Kidney (tissue), 22 donors: ENCODE measurements at places on chromosomes 3 and 15. TPM values are rescaled to one million over a fixed set of nuclear protein-coding genes. Genes with fewer than 3 reads are reported as not detected.

The TRPC1 gene
- total RNA-seq, result 13.2 TPM

DNA sequence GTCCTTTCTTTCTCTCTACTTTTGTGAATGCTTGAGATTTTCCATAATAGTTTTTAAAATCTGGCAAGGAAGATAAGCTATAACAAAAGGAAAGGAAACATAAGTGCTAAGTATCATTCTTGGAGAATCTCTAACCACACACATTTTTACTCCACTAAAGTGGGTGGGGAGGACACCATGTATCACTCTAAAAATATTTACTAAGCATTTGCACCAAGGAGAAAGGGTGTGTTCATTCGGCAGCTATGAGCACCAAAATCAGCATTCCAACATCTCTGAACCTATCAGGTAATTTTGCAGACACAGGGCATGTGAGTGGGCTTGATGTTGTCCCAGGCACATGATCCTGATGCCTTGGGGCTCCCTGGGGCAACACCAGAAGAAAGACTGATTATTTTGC lies 5.5 kb downstream of the B4GALT4 start:
- H3K36me3 ChIP-seq, result peaks cover 11% of the 10 kb centered on the region
- H3K27ac ChIP-seq, result no peak overlapping the region
- peaks cover 11% of the 10 kb centered on the region for H3K4me1 ChIP-seq
- no peak for DNase-seq
- H3K27me3 ChIP-seq, result no peaks in the 10 kb centered on the region

DNA sequence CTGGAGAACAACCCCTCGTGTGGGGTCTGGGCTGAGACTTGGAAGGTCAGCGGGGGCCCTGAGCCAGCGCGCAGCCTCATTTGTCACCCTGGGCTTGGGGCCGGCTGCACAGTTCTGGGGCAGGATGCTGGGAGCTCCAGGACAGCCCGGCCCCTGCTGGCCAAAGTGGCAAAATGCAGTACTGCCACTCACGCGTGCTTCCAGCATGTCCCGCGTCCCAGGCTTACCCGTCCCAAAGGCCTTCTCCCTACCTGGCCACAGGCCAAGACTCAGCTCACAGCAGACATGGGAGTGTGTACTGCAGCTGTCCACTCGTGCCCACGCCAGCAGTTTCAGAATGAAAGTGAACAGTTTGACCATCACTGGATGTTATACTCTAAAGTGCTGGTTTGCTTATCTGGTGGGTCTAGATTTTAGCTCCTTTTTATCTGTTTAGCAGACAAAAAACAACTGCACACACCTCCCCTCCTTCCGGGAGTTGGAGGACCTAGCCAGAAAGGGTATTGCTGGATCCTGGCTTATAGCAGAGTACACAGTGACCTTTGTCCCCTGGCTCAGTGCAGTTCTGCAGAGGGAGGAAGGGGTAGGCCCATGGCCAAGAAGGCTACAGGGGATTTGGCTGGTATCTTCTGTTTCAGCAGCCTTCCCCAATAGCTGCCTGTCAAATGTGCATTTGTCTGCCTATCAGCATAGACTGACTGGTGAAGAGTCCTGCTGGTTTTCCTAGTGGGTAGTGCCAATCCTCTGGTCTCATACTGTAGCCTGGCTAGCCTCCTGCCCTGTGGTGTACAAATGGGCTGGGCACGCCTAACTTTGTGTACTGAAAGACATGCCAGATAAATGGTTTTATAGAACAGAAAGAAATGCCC lies 23.2 kb upstream of the IP6K2 start:
- H3K27ac ChIP-seq, result peak overlapping the region; percentile 92
- no peak overlapping the region for H3K4me3 ChIP-seq
- H3K27me3 ChIP-seq, result no peaks in the 10 kb centered on the region
- DNase-seq, result peak; percentile 89
- H3K4me1 ChIP-seq, result peaks cover 26% of the 10 kb centered on the region

DNA sequence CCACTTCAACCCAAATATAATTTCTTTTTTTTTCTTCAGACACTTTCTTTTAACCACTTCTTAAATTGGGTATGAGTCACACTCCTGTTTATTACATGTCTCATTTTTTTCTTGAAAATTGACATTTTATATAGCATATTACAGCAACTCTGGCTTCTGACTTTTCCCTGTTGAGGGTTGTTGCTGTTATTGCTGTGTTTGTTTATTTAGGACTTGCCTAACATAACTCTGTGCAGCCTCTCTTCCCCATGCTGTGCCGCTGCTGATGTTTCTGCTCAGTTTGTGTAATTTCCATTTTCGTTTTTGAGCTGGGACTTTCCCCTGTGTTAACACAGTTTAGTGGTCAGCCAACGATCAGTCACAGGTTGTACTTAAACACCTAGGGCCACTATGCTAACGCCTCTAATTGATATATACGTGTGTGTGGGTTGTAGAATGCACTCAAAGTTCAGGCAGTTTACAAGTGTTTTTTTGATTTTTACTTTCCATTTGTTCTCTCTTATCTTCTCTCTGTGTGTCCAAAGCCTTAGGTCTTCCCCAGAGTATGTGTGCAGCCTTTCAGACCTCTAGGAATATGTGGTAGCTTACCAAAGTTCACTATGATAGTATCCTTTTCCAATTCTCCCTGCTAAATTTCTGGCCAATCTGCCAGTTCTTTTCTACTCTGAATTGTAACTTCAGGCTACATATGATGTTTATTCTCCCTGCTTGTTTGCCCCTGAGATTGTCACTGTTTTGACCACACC lies 337.2 kb downstream of the ZBTB20 start:
- DNase-seq, result no peak
- H3K27me3 ChIP-seq, result no peaks in the 10 kb centered on the region
- H3K4me1 ChIP-seq, result peaks cover 6% of the 10 kb centered on the region
- H3K36me3 ChIP-seq, result no peaks in the 10 kb centered on the region

DNA sequence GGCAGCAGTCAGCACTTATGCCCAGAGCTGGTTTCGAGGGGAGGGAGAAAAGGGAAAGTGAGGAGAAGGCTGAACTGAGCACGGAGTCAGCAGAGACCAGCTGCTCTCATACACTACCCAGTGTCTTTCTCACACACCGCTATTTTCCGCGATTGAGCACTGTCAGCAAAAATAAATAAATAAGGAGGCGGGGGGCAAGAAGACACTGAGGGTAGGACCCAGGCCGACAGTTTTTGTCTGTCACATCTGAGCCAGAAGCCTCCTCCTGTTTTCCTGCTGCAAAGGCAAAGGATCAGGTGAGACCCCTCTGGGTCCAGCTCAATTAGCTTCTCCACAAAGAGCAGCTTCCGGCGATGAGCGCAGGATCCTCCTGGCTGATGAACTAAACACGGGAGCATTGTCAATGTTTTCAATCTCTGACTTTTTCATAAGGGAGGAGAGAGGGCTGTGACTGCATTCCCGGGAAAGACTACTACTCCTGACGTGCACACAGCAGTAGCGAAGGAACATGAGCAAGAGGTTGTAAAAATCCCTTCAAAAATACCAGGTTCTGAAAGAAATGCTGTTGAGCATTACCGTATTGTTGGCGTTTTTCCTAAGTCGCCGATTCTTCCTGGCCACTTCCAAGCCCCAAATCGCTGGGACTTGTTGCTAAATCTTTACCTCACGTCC lies 1.3 kb downstream of the FRMD5 start:
- H3K27me3 ChIP-seq, result peaks cover 13% of the 10 kb centered on the region
- peak overlapping the region; percentile 7 for H3K4me3 ChIP-seq
- no peaks in the 10 kb centered on the region for H3K36me3 ChIP-seq
- H3K4me1 ChIP-seq, result no peaks in the 10 kb centered on the region
- H3K27ac ChIP-seq, result no peak overlapping the region

The IL17RE gene
- total RNA-seq, result 8.5 TPM

GRCh38 chr3:9390265-9390888 lies 7.0 kb upstream of the SETD5 start:
- no peak for DNase-seq
- H3K4me3 ChIP-seq, result no peak overlapping the region
- H3K27ac ChIP-seq, result no peak overlapping the region
- peaks cover 37% of the 10 kb centered on the region for H3K36me3 ChIP-seq
- peaks cover 5% of the 10 kb centered on the region for H3K4me1 ChIP-seq

DNA sequence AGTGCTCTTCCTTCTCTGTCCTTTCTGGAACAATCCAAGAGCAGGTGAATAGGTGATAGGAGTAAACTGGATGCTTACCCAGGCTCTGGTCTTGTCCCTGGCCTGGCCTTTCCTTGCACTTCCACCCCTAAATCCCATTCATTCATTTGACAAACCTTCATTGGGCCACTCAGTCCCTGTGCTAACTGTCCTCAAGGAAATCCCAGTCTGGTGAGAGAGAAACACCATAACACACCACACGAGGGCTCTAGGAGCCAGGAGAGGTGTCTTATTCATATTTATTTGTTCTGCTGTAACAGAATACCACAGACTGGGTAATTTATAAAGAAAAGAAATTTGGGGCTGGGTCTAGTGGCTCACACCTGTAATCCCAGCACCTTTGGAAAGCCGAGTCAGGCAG lies 22.8 kb downstream of the EFCC1 start:
- H3K36me3 ChIP-seq, result no peaks in the 10 kb centered on the region
- DNase-seq, result no peak
- H3K4me1 ChIP-seq, result peaks cover 5% of the 10 kb centered on the region

DNA sequence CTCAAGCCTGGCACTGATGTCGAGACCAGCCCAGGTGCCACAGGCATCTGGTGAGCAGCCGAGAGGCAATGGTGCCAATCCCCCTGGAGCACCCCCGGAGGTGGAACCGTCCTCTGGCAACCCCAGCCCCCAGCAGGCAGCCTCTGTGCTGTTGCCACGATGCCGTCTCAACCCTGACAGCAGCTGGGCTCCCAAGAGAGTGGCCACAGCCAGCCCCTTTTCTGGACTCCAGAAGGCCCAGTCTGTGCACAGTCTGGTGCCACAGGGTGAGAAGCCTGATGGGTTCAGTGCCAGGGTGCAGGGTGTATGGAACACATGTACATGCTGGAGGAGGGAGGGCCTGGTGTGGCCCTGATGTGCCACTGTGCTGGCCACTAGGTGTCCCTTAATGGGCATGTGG lies 4.9 kb upstream of the JMJD7 start:
- H3K36me3 ChIP-seq, result peaks cover 2% of the 10 kb centered on the region
- H3K27me3 ChIP-seq, result no peaks in the 10 kb centered on the region
- DNase-seq, result no peak
- H3K4me1 ChIP-seq, result no peaks in the 10 kb centered on the region

GRCh38 chr3:84961521-84962255 lies 2.9 kb downstream of the CADM2 start:
- H3K27me3 ChIP-seq, result peaks cover 27% of the 10 kb centered on the region
- no peak overlapping the region for H3K27ac ChIP-seq
- H3K4me3 ChIP-seq, result no peak overlapping the region
- H3K4me1 ChIP-seq, result no peaks in the 10 kb centered on the region
- DNase-seq, result peak; percentile 26
- H3K36me3 ChIP-seq, result no peaks in the 10 kb centered on the region

DNA sequence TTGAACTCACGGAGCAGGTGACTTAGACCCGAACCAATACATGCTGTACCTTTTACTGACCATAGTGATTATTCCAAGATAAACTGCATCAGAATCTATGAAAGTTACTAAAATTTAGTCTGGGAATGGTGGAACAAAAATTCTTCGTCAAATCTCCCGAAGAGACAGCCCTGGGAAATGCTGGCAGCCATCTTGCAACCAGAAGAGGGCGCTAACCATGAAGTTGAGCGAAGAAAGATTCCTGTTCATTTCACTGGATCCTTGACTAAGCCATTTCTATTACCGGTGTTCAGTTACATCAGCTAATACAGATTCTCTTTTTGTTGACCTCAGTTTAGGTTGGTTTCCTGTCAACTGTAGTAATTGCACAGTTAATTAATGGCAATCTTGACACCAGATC lies 199.6 kb downstream of the SLC9A9 start:
- DNase-seq, result no peak
- H3K4me3 ChIP-seq, result no peak overlapping the region
- H3K27me3 ChIP-seq, result no peaks in the 10 kb centered on the region
- no peak overlapping the region for H3K27ac ChIP-seq
- H3K4me1 ChIP-seq, result no peaks in the 10 kb centered on the region
- H3K36me3 ChIP-seq, result no peaks in the 10 kb centered on the region

DNA sequence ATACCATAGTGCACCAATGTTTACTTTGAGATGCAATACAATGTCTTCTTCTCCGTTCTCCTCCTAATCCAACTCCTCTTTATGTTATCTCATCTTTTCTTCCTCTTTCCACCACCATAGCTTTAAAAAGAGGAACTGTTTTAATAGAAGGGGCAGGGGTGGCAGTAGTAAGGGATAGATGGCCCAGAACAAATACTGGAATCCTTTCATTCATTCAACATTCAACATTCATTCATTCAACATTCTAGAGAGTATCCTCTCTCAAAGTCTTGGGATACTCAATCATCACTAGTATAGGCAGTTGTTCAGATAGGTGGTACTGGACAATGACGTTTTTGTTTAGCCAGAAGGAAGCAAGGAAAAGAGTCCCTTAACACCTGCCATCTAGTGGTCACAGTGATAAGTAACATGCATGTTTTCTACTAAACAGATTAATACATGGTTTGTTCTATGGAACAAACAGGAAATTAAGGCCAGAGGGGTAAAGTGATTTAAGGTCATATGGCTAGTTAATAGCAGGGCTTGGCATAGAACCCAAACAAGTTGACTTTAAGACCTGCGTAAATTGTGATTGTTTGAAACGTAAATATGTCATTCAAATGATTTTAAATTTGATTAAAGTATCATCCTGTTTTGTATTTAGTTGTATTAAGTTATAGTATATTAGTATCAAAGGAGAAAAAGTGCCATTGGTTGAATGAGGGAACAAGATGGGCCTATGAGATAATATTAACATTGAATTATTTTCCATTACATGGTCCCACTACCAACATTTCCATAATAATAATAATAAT lies 26.9 kb upstream of the EHHADH start:
- no peaks in the 10 kb centered on the region for H3K27me3 ChIP-seq
- peak; percentile 61 for DNase-seq
- no peaks in the 10 kb centered on the region for H3K36me3 ChIP-seq

The KCNMB2 gene
- 4.4 TPM for total RNA-seq

DNA sequence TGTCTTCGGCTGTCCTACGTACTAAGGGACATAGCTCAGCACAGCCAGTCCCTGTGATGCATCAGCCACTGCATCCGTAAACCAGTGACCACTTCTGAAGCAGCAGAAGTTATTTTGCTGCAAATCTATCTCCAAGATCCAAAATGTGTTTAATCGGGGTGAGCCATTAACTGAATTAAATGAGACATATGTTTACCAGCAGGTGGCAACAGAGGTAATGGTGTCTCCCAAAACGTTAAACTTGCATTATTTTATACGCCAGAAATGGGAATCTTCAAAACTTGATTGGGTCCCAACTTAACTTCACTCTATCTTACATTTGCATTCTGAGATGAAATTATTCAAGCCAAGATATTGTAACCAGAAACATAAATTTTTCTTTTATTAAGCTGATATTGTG lies 75.3 kb upstream of the BOC start:
- no peak overlapping the region for H3K4me3 ChIP-seq
- no peaks in the 10 kb centered on the region for H3K4me1 ChIP-seq
- no peaks in the 10 kb centered on the region for H3K27me3 ChIP-seq
- no peaks in the 10 kb centered on the region for H3K36me3 ChIP-seq
- no peak for DNase-seq
- no peak overlapping the region for H3K27ac ChIP-seq

GRCh38 chr15:75840659-75841058 lies 2.6 kb upstream of the UBE2Q2 start:
- peaks cover 7% of the 10 kb centered on the region for H3K4me1 ChIP-seq
- no peak overlapping the region for H3K27ac ChIP-seq
- no peaks in the 10 kb centered on the region for H3K36me3 ChIP-seq

- no peak overlapping the region for H3K27ac ChIP-seq
- H3K4me3 ChIP-seq, result no peak overlapping the region
- DNase-seq, result peak; percentile 36
Measured at GRCh38 chr3:40237889-40238571, 71.5 kb upstream of the EIF1B start.

The CELSR3 gene
- total RNA-seq, result 2.0 TPM

The FAM43A gene
- total RNA-seq, result 11.4 TPM

The MAP6D1 gene
- 1.5 TPM for total RNA-seq

GRCh38 chr3:184016811-184017671 lies 643 bp downstream of the ABCC5 start:
- no peaks in the 10 kb centered on the region for H3K36me3 ChIP-seq
- H3K4me3 ChIP-seq, result peak overlapping the region; percentile 89
- peak overlapping the region; percentile 58 for H3K27ac ChIP-seq
- DNase-seq, result peak; percentile 86
- H3K4me1 ChIP-seq, result peaks cover 3% of the 10 kb centered on the region
- no peaks in the 10 kb centered on the region for H3K27me3 ChIP-seq
